ENCODE measurements at places on chromosomes 11 and 22.

- no peak for DNase-seq
These were observed 40.4 kb downstream of the SHISAL1 start for GRCh38 chr22:44272401-44272771.

- no peak for DNase-seq
These were observed 60.2 kb upstream of the HMGXB4 start for GRCh38 chr22:35197071-35197470.

DNA sequence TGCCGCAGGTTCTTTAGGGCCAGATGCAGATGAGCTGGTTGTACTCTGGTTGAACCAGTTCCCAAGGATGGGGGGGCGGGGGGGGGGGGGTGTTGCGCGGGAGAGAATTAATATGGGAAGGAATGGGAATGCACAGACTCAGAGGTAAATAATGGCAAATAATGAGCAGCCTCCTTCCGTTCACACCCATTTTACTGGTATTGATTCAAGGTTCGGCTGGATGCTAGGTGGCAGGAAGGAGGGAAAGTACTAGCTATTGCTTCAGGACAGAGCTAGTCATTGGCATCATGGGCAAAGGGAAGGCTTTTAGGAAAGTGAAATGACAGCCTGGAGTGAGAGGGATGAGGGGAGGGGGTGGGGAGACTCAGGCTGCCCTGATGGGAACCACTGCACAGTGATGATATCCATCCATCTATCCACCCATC, at the start of gene VSTM5:
Gene VSTM5, minus strand, starts transcription at position 25 of the 425 bp plus-strand sequence. CDS start 116 bp downstream, outside the sequence.
- DNase-seq: no peak

DNA sequence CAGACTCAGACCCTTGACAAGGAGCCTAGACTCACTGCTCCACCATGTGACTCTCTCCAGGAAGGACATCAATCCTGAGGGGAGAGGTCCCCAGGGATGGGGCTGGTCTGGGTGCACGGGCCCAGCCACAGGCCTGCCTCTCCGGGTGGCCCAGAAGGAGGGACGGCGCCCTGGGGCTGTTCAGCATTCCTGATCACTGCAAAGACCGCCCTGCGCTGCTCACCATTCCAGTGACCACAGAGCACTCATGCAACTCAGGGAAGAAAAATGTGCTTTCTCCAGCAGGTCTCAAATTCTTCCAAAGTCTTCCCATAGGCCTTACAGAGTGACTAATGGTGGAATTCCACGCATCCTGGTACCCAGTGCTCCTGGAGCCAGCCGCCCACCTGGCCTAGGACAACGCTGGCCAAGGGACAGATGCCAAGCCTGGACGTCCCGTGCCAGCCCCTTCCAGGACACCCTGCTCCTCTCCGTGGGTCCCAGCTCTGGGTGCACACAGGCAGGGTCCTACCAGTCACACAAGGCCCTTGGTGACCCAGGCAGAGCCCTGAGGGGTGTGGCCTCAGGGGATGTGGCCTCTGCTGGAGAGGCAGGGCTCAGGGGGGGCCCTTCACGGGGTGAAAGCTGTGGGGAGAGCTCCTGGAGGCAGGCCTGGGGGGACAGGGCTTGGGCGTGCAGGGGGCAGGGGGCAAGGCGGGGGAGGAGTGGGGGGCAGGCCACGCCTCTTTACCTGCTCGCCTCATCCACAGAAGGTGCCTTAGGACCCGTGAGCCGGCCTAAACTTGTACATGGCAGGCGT, 178.8 kb downstream of the IGLL1 start:
- DNase-seq: no peak

DNA sequence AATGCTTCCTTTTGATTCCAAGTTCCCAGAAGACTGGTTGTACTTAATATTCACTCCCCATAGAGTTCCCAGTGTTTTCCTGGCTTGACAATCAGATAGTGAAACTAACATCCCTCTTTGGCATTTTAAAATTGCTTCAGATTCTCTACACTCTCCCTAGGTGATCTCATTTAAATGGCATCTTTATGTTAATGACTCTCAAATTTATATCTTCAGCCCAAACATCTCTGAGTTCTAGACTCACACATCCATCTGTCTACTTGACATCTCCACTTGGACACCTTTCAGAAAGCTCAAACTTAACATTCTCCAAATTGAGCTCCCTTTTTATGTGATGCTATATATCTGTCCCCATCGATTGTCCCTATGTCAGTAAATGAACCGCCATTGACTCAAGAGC, 232.0 kb downstream of the NTM start:
- no peak for DNase-seq

DNA sequence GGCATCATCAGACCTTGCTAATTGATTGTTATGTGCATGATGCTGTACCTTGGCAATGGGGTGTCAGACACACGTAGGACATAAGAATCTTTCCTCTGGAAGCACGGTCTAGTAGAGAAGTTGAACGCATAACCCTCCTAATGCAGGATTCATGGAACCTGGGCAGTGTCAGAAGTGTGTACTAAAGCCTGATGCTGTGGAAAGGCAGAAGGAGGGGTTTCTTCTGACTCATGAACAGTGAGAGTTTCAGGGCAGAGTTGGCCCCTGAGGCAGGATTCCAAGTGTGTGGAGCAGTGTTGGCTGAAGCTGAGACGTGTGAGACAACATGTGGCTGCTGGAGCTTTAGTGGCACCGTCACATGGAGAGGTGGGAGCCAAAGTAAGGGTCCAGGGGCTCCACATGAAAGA, 3.5 kb downstream of the PANX1 start:
- no peak for DNase-seq

All from activated CD4-positive, alpha-beta T cell treated with anti-CD3 and anti-CD28 coated beads for 36 hours (primary cell).